Brain microvascular endothelial cell (primary cell): ENCODE measurements at places on chromosomes 1 and 21.

DNA sequence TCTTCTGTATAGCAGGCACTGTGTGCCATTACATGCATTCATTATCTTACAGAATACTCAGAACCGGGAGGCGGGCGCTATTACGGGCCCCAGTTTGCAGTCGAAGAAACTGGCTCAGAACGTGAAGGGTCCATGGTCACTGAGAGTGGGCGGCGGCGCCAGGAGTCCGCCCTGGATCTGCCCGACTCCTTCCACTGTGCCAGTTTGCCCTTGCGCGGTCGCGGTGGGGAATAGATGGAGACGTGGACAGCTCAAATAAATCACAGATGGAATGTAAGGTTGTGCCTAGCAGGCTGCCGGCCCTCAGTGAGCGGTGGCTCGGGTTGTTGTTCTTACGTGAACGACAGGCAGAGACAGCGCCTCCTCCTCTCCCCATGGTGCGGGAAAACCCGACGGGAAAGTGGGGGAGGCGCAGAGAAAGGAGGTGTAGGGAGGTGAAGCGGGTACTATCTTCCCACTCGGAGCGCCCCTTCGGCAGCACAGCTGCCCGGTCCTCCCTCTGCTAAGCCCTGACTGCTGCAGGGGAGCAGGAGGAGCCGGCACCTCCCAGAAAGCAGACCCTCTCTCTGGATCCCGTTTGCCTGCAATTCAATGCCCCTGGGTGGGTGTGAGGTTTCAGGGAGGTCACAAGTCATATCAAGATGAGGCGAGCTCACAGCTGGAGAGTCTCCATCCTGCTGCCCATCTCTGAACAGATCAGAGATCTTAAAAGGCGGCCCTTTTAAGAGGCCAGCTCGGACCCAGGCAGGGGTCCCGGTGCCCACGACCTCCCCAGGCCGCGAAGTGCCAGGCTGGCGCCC is 1.1 kb downstream of the COL9A2 start:
- DNase-seq = no peak

GRCh38 chr1:82597649-82598048 is 796.9 kb downstream of the ADGRL2 start:
- no peak for DNase-seq

GRCh38 chr1:29237852-29238619 is 1.7 kb downstream of the PTPRU start:
- DNase-seq = peak; percentile 13

DNA sequence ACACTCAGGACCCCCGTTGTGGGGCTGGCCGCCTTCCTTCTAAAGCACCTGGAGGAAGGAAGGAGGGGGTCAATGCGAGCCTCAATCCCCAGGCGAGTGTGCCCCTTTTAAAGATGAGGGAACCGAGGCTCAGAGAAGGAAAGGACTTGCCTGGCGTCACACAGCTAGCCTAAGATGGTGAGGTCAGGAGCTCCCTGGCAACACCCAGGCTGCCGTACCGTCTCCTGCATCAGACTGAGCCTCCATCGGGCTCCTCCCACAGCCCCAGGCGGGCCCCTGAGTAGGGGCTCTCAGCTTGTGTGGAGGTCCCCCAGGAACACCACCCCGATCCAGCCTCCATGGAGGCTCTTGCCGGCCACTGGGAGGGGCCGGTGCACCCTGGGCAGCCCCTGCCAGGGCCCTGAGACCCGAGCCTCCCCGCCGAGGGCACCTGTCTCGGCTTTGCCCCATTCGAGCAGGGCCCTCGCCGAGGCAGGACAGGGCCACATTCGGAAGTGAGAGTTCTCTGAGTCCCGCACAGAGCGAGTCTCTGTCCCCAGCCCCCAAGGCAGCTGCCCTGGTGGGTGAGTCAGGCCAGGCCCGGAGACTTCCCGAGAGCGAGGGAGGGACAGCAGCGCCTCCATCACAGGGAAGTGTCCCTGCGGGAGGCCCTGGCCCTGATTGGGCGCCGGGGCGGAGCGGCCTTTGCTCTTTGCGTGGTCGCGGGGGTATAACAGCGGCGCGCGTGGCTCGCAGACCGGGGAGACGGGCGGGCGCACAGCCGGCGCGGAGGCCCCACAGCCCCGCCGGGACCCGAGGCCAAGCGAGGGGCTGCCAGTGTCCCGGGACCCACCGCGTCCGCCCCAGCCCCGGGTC is at the start of gene AIRE:
TSS of gene AIRE (plus strand) at position 739 of the 855 bp plus-strand sequence. CDS start 131 bp downstream, outside the sequence.
- DNase-seq = peak; percentile 21

GRCh38 chr1:237416924-237417655 is 375.1 kb downstream of the RYR2 start:
- no peak for DNase-seq

GRCh38 chr1:214920337-214920736 is 162.2 kb upstream of the KCNK2 start:
- no peak for DNase-seq

DNA sequence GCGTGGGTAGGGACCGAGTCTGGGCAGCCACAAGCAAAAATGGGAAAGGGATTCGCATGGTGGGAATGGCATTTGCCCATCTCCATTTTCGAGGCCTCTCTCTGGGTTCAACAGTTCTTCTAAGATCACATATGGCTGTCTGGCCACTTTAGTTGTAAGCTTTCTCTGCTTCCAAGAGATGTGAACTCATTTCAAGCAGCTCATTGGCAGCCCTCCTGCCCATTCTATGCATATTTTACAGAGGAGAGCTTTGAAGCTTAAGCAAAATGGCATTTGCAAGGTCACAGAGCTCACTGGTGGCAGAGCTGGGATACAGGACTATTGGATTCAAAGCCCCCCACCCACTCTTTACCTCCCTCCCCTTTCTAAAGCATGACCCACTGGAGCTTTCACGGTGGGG is 93.7 kb downstream of the HHIPL2 start:
- no peak for DNase-seq

DNA sequence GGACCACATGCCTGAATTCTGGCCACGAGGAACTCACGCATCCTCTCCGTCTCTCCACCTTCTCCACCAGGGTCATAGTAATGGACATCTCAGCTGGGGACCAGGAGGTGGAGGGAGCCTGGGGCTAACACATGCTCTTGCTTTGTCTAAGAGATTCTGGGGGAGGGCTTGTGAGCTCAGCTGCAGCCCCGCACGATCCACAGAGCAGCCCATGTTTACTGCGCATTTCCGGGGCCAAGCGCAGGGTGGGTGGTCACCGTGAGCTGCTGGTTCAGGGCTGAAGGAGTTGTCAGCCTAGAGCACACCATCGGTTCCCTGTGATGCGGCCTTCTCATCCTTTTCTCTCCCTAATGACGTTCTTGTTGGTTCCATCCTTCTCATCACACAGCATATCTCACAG is 7.5 kb upstream of the TFF2 start:
- DNase-seq = no peak

DNA sequence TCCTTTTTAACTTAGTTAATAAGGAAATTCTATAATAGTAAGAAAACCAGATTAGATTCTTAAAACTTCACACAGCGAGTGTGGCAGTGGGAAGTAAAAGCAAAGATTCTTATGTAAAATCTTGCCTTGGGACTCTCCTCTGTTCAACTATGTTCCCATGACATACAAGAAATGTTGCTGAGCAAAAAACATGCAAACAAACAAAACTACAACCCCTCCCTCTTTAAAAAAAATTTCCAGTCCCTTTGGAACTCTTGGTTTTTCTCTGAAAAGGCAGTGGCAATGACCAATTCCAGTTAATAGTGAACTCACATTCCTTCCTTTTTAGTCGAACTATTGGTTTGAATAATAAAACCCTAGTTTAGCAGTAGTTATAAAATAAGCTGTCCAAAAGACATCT is 453.1 kb upstream of the ZRANB2 start:
- no peak for DNase-seq

DNA sequence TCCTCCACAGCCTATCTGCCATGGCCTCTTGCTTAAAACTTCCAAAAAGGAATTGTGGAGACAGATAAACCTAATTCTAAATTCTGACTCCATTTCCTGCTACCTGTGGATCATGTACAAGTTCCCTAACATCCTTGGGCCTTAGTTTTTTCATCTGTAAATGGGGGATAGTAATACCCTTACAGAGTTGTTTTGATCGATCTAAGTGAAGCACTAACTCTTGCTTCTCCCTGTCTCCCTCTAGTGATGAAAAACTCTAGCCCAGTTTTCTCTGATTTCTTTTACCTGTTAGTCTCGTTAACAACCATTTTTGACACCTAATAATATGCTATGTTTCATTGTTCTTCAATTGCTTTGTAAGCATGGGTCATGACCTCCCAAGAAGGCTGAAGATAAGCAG is 65.9 kb downstream of the TM2D1 start:
- DNase-seq = no peak

DNA sequence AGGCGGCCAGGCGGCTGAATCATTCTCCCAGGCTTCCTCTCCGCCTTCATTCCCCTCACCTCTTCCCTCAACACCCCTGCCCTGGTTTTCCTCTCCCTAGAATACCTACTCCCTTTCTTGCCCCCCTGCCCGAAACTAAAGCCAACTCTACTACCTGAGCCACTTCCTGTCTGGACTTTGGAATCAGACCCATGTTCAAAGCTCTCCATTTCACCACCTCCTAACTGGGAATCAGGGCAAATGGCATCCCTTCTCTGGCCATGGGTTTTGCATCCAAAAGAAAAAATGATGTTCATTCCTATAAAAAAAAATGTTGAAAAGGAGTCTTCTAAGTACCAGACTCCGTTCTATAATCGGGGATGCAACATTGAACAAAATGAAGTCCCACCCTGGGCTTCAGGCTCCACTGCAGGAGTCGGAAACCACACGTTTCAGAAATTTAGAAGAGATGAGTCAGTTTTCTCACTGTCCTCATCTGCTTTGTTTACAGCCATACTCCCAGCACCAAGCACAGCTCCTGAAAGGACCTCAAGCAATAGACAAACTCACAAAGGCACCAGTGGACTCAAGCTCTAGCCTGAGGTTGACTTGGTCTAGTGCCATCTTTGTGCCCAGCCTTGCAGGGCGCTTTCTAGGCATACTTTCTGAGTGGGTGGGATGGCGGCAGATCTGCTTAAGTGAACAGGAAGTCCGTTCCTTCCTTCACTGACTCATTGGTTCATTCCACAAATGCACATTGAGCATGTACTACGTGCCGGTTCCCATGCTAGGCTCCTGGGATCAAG is 176.2 kb downstream of the IGSF21 start:
- DNase-seq = no peak

DNA sequence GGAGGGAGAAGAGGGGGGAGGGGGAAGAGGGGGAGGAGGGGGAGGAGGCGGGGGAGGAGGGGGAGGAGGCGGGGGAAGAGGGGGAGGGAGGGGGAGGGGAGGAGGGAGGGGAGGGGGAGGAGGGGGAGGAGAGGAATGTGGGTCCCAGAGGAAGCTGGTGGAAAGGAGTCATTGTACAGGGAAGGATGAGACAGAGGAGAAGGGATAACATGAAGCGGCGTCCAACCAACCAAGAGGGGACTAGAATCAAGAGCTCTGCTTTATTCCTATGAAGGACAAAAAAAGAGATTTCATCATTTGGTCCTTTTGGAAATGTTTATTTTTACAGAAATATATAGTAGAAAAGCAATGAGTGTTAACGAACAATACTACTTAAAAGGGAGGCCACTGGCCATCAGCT is 24.5 kb downstream of the COA6 start:
- no peak for DNase-seq

- no peak for DNase-seq
Measured at GRCh38 chr1:40314721-40315238, 2.3 kb downstream of the COL9A2 start.

DNA sequence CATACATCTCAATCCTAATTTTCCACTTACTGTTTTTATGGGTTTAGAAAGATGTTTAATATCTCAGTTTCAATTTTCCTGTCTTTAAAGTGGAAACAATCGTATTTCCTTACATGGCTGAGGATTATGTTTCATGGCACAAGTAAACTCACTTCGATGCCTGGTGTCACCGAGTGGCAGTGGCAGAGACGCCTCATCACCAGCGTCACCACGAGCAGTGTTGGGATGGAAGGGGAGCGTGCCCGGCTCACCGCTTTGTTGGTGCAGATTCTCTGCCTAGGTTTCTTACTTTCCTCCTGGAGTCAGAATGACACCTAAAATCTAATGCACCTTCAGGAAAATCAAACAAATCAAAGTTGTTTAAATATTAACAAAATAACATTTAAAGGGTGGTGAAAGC is 48.2 kb upstream of the DIP2A start:
- DNase-seq = no peak

DNA sequence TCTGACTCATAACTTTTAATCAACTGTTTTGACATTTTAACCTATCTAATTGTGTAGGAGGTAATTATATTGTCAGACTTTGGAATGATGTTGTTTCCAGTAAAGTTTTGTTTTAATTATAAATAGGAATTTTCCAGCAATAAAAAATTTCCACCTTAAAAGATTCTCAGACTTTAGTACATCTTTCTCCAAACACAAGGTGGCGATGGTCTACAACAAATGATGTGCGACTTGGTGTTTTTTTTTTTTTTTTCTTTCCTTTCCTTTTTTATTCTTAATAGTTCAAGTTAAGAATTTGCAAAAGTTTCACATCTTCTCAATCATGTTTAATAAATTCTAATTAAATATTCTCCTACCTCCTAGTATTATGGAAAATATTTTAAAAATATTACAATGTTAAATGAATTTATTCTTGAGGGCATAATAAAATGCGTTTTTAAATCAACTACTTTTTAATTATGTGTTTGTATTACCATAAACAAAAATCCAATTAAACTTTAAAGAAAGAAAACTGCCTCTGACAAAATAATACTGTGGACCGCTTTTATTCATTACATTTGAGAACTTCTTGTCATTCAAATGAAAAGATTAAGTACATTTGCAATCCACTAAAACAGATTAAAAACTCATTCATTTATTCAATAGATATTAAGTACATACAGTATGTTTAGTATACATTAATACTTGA is 4.4 kb upstream of the ADAMTS1 start:
- peak; percentile 37 for DNase-seq

DNA sequence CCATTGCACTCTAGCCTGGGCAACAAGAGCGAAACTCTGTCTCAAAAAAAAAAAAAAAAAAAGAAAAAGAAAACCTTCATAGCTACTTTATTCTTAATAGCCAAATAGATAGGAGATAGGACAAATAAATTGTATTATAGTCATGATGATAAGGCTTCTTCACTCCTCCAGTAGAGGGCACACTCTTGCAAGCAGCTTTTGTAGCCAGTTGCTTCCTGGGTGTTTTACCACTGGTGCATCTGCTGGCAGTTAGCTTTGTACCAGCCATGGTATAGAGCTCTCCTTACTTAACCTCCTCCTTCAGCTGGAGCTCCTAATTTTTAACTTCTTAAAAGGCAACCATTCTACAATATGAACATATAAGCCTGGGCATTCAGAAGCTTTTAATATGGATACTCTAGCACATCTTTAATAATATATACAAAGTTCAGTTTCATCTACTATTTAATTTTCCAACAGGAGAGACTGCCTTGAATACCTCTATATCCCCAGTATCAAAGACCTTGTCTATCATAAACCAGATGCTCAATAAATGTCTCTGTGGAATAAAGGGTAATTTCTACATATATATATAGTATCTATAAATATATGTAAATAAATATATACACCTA is 35.8 kb downstream of the EVI5 start:
- peak; percentile 49 for DNase-seq

DNA sequence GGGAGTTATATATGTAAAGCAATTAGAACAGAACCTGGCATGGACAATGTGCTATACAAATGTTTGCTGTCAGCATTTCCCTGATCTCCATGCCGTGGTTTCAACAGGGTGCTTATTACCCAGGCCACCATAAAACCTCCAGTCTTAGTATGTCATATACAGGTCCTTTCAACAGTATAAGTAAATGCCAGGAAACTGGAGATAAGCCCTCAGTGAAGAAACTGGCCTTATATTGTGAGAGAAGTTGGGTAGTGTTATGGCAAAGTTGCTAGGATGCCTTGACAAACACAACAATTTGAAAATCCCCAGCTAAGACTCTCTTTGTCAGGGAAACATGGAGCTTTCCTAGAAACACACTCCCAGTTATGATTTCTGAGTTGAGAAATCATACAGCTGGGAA is 850.2 kb upstream of the ADAMTS5 start:
- DNase-seq = no peak
